ENCODE measurements at places on chromosomes 13 and 19.

GRCh38 chr13:71605744-71606143 lies 261.3 kb downstream of the DACH1 start:
- DNase-seq = no peak

- no peak for DNase-seq
Observed at GRCh38 chr13:73715911-73716510, 418.2 kb downstream of the KLF12 start.

- no peak for DNase-seq
Observed at GRCh38 chr13:69641773-69642172, 465.9 kb upstream of the ATXN8OS start.

DNA sequence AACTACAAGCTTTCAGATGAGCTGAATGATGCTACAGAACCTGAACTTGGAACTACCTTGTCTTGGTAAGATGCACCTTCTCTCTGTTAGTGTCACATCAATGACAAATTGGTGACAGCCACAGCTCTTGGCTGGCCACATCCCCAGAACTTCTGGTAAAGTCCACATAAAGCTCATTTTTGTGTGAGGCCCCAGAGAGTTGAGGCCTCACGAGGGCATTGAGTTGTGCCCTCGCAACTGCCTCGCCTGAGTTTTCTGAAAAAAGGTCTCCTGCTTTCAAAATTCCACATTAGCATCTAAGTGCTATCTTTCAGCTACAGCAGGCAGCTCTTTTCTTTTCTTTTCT lies 42.6 kb downstream of the MRPL57 start:
- DNase-seq = no peak

- no peak for DNase-seq
Observed at GRCh38 chr19:9823816-9824215, 3.9 kb upstream of the UBL5 start.
